H54 (cell line): ENCODE measurements at places on chromosomes 16 and 17.

GRCh38 chr17:50758524-50758923 lies 8.8 kb downstream of the ANKRD40CL start:
- no peak for DNase-seq

- DNase-seq = no peak
These were observed 3.1 kb upstream of the TMEM219 start for GRCh38 chr16:29958756-29959155.

DNA sequence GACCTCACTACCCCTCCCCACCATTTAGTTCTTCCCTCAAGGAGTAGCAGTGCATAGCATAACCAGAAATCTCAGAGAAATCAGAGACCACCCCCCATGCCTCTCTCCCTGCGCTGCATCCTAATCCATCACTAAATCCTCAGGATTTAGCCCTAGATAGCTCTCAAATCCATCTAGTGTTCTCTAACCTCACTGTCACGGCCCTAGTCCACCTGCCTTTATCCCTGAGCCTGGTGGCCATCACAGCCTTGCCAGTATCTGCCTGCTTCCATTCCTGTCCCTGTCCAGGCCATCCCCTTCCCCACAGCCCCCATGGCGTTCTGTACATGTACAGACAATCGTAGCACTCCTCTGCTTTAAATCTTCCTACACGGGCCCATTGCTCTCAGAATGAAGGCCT lies 19.1 kb downstream of the CBLN1 start:
- DNase-seq = no peak

DNA sequence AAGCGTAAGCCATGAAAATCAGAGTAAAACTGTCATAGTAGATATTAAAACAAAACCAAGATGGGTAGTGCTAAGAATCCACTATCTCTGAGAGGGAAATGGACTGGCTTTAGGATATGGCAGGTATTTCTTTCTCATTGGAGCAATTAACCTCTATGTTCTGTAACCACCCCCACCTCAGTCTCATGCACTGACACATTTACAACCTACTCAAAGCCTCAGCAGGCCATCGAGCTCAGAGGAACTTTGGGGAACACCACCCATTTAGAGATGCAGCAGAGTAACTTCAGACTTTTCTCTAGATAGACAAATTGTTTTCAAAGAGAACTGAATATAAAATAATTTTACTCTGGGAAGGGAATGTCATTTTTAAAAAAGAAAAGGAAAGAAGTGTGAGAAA lies 615.8 kb upstream of the ZFHX3 start:
- DNase-seq = no peak

GRCh38 chr17:40884708-40885512 lies at the start of gene KRT20:
KRT20 (minus strand) TSS chr17:40885242; CDS start chr17:40885185, 57 bp downstream.
- no peak for DNase-seq

DNA sequence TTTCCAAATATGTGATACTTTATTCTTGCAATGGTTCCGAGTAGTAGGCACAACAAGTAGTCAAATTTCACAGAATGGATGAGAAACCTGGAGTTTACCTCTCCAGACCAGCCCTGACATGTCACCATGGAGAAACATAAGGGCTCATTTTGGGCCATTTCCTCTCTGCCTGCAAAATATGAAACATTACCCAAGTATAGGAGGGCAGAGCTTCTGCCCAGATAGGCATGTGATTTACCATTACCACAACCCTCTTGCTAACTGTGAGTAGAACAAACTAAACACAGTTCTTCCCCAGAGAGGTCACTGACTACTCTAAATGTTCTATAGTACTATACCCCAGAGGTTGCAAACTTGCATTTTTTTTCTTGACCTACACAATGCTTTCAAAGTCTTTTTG lies 15.7 kb upstream of the KPNB1 start:
- no peak for DNase-seq

DNA sequence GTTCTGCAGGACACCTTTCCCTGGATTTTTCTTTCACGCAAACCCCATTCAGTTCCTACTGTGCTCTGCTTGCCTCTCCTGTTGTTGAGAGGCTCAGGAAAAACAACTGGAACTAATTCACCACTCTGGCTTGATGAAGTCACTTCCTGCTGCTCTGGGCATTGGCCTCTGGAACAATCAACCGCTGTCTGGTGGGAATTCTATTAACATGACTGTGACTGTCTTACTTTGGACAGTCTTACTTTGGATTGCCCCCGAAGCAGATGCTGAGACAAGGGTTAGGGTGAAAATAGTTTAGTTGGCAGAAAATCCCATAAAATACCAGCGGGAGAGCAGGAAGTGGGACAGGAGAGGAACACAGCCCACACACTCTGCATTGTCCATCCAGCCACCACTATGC lies 90.0 kb upstream of the HSBP1 start:
- DNase-seq = peak; percentile 35

GRCh38 chr16:10968498-10968897 lies 24.1 kb downstream of the CLEC16A start:
- no peak for DNase-seq

- DNase-seq = no peak
These were observed 34.7 kb upstream of the KCNJ16 start for GRCh38 chr17:70040336-70040735.

GRCh38 chr16:89410322-89410721 lies 80.0 kb downstream of the ANKRD11 start:
- DNase-seq = no peak

GRCh38 chr16:17509194-17509593 lies 38.4 kb upstream of the XYLT1 start:
- DNase-seq = no peak

DNA sequence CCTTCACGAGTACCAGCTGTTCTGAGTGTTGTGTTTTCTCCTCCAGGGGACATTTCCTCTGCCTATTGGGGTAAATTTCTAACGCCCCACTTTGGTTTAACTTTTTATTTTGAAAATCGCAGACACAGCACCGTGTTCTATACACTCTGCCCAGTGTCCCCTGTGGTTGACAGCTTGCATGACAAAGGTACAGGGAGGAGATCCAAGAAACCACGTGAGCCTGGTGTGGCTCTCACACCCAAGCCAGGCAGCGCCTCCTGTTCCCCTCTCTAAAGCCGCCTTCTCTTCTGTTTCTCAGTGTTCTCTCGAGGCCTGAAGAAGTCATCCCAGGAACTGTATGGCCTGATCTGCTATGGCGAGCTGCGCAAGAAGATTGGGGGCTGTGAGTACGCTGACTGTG lies 25.4 kb downstream of the CRAMP1 start:
- no peak for DNase-seq

DNA sequence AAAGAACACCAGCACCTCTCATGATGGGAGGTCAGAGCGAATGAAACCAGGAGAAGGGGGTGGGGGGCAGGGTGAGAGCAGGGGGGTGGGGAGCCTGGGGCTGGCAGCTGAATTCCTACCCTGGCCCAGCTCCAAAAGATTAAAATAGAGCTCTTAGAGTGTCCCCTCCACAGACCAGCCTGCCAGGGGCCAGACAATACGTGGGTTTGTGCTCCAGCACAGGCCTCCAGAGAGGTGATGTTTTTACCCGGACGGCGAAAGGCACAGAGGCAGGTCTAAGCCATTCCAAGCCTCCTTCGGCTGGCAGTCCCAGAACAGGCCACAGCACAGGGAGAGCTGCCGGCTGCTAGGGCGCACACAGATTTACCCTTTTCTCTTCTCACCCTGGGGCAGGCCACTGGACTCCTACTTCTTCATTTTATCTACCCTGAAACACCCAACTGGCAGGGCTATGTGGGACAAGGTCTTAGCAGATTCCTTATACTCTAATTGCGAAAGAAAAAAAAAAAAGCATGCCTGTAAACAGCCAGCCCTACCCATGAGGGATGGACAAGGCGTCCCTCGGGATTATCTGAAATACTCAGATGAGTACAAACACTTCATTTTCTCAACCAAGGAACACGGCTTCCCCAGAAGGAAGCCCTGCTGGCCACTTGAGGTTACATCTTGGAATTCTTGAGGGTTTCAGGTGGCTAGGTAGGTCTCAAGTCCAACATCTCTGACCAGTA lies 71.9 kb upstream of the NOG start:
- DNase-seq = no peak

GRCh38 chr16:78485188-78485916 lies 385.9 kb downstream of the WWOX start:
- DNase-seq = no peak

DNA sequence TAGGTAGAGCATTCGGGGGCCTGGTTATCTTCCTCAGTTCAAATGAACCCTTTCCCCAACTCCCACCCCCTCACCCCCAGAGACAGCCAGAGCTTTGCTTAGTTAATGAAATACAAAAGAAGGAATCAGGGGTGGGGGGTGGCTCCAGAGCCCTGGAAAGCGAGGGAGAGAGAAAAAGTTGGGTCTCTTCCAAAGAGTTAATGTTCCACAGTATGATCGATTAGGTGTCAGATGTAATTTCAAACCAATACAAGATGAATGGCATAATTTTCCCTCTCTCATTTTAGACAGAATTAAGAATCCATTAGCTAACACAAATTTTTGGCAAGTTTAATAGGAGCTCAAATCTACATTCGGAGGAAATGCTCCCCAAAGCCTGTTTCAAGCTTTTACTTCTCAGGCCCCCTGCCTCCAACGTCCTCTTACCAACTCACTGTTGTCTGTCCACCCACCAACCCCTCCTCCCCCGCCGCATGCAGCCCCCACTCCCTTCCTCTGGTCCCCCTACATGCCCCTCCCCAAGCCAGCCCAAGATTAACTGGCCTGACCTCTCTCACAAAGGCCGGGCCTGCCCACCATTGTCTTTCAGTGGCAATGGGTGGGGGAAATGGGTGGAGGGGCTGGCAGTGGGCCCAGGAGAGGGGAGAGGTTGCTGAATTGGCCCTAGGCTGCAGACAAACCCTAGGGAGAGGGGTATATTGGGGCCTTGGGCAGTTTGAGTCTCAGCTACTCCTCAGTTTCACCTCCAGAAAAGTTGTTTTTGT lies 28.2 kb downstream of the NEUROD2 start:
- no peak for DNase-seq

DNA sequence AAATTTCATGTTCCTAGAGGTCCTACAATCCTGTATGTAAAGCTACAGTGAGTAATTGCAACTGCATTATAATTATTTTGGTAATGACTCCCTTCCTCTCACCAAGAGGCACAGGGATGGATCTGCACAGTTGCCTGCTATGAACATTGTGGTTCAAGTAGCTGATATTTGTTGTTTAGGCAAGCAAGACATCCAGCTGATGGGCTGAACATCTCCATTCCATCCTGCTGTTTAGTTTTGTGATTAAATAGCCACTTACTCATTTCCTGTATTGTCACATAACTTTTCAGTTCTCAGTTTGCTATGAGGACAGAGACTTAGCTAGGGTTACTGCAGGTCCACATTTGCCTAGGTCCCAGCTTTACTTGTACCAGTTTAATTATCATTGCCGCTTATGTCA lies 181.2 kb upstream of the TBX2 start:
- DNase-seq = peak; percentile 25

GRCh38 chr16:83968306-83968851 lies 335 bp downstream of the NECAB2 start:
- DNase-seq = no peak

- DNase-seq = no peak
These were observed 2.6 kb downstream of the RARA start for GRCh38 chr17:40311575-40311974.

- no peak for DNase-seq
These were observed 679.0 kb upstream of the CA10 start for GRCh38 chr17:52837492-52837891.

- DNase-seq = no peak
These were observed 24.8 kb downstream of the CD300LF start for GRCh38 chr17:74687886-74688285.

DNA sequence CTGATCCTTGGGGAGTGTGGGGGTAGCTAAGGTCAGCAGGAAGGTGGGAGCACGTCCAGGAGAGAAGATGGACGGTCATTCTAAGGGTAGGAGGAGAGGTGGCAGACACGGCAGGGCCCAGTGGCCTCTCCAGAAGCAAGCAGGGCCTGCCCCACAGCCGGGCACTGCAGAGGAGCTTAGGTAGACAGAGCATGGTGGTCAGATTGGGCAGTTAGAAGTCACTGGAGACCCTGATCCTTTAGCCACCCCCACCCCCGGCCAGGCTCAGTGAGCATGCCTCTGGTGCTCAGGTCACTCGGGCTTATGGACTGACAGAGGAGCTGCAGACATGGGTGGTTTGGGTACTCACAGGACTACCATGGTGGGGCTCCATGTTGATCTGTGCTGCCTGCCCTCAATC lies 26.3 kb downstream of the NLRP1 start:
- DNase-seq = no peak

DNA sequence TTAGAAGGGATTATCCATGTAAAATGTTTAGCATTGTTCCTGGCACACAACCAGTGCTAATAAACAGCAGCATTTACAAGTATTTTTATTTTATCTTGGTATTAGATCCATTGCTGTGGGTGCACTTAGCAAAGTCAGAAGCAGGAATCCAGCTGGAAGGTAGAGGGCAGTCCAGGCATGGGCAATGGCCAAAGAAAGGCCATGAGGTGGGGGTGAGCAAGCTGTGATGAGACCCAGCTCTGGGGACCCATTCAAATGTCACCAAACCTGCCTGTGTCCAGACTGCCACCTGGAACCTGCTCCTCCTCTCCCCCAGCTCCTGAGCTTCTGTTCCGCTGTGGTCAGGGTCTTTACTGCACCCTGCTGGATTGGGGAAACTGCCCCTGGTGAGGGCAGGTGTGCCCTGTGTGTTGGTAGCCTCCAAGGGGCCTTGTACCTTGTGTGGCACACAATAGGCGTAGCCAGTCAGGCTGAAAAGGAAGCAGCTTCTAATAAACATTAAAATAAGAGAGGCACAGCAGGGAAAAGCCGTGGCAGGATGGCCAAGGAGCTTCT lies 118.0 kb upstream of the CRHR1 start:
- DNase-seq = no peak

DNA sequence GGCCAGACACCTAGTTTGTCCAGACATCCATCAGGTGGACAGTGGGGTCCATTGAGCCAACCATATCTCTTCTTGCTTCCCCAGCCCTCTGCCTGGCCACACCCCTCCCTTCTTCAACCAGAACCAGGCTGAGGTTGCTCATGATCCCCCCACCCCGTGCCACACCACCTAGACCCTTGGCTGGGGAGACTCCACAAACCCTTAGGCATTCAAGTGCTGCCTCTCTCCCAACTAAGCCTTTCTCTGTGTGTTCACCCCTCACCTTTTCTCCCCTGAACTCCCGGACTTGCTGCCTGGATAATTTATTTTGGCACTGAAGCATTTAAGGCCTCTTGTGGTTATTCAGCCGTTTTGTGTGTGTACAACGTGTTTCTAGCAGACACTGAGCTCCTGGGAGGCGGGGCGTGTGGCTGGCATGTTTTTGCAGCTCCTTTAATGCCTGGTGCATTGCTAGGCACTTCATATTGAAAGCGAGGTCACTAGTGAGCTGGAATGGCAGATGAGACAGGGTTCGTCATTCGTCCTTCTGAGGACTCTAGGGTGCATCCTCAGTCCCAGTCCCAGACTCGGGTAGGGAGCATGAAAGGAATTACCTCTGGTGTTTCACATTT lies 28.7 kb downstream of the CACNA1G start:
- no peak for DNase-seq

GRCh38 chr17:59266745-59267144 lies 46.4 kb downstream of the GDPD1 start:
- DNase-seq = no peak
